ENCODE measurements at places on chromosomes 3 and 15.

DNA sequence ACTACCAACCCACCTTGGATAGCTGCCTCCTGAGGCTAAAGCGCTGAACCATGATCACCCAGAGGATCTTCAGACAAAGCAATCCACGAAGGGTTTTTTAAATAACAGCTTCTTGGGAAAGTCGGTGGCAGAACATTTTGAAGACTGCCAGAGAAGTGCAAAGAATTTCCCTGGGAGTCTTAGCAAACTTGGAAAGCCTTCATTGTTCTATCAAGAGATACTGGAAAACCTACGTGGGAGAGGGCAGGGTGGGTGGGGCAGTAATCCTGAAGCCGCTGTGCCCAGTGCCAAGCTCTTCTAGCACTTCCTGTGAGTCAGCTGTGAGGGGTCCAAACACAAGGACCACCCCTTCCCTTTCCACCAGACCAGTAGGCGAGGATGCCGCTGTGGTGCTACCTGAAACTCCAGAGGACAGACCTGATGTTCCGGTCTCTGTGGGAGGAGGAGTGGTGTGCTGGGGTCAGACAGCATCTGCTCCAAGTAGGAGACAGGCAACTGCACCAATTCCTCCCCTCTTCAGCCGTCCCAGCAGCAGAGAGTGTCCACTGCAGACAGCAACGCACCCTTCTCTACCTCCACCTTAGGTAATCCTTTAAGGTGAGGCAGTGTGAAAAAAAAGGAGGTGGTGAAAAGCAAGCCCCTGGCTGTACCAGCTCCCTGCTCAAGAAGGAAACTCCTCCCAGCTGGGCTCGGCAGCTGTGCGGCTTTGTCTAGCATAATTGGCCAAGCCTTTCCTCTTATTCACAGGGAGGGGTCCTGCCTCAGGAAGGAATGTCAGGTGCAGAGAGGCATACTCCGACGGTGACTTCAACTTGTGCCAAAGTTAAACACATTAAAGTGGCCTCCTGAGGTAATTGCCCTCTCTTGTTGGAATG is 99.0 kb downstream of the TMCC1 start:
- DNase-seq: no peak

DNA sequence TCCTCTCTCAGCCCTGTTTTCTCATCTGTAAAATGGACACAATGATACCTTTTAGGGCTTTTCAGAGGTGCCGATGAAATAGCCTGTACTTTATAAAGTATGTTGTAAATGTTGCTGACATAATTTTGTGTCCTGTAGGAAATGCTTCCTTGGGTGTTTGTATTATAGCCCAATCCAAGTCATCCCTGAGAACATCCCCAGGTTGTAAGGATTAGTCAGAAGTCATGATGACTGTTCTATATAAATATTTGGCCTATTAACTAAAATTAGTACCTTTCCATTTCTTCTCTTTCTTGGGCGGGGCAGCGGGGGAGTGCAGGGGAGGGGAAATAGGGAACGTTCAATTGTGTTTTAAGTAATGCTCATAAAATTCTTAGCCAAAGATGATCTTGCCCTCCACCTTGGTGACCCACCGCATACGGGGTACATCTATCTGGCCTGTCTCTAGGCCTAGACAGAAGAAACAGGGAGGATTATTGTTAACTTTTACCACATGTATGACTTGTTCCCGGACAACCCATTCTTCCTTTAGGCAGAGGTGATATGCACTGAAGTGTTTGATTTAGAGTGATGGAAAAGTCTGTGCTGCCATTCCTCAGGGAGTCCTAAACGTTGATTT is 120.7 kb downstream of the VGLL4 start:
- DNase-seq: no peak

DNA sequence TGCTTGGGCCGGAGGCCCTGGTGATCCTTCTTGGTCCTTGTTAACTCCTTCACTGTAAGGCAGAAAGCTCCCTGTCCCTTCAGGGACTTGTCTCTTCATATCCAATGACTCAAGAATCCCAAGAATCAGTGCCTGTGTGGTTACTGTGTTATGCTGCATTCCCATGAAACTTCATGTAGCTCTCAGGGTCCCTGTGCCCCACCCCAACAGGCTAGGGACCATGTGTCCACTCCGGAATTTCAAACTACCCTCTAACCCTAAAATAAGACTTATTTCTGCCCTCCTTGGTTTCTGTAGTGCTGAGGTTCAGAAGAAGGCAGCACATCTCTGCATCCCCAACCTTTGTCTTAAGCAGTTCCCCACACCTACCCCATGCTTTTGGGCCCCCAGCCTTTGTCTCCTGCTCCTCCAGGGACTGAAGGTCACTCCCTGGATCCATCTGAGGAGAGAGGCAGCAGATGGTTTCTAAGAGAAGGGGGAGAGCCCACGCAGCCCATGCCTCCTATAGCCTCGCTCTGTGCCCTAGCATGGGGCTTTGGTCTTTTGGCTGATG is 531 bp upstream of the MAP1A start:
- DNase-seq: no peak

GRCh38 chr3:66382142-66382541 is 118.7 kb downstream of the LRIG1 start:
- DNase-seq: no peak

- no peak for DNase-seq
Observed at GRCh38 chr15:92898988-92899582, 1.0 kb upstream of the CHD2 start.

GRCh38 chr3:152149832-152150231 is 118.9 kb upstream of the MBNL1 start:
- DNase-seq: no peak

GRCh38 chr15:63448266-63448665 is 56.1 kb upstream of the USP3 start:
- DNase-seq: no peak

DNA sequence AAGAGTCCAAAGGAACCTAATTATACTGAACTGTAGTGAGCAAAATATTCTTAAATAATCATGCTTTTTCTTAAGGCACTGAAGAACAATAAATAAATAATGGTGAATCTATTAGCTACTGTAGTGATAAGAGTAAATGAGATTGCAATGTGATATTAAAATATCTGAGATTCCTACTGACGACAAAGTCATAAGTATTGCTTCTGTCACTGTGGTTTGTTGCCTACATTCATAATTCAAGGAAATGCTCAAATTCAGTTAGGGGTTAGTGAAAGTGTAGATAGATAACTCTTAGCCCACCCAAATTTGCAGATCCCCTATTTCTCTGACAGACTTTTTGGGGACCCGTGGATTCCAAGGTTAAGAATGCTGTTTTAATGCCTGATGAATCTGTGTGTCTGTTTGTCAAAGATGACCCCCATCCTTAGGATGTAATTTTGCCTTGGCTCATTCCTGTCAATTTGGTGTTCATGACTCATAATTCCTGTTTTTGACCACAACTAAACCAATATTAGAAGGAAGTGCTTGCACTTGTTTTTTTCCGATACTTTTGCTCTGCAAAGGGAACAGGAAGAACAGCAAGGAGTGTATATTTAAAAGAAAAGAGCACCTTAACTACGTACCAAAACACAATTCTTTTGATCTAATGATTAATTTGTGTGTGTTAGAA is 86.7 kb downstream of the MAGI1 start:
- DNase-seq: no peak

Data from NCI-H1694 treated with DMSO at 0.1 percent for 48 hours (cell line).